Cerebellar nuclear complex (tissue), 1 donor: ENCODE measurements at places on chromosomes 16 and 17.

GRCh38 chr17:17191961-17192381 lies 14.2 kb downstream of the PLD6 start:
- no peak for DNase-seq

DNA sequence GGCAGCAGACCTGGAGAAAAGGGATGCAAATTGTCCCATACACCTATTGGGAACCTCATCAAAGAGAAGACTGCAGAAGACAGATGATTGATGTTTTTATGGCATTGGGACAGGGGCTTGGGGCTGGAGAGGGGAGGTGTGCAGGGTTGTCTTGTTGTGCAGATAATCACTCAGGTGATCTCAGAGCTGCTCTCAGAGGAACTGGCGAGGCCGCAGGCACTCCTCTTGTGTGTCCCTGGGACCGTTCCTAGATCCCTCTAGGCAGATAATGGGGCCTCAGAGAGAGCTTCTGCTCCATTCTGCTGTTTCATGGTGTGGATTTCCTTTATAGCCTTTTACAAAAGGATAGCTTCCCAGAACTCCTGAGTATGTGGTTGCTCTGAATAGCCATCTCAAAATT lies 1.6 kb downstream of the RNF213 start:
- DNase-seq, result no peak

DNA sequence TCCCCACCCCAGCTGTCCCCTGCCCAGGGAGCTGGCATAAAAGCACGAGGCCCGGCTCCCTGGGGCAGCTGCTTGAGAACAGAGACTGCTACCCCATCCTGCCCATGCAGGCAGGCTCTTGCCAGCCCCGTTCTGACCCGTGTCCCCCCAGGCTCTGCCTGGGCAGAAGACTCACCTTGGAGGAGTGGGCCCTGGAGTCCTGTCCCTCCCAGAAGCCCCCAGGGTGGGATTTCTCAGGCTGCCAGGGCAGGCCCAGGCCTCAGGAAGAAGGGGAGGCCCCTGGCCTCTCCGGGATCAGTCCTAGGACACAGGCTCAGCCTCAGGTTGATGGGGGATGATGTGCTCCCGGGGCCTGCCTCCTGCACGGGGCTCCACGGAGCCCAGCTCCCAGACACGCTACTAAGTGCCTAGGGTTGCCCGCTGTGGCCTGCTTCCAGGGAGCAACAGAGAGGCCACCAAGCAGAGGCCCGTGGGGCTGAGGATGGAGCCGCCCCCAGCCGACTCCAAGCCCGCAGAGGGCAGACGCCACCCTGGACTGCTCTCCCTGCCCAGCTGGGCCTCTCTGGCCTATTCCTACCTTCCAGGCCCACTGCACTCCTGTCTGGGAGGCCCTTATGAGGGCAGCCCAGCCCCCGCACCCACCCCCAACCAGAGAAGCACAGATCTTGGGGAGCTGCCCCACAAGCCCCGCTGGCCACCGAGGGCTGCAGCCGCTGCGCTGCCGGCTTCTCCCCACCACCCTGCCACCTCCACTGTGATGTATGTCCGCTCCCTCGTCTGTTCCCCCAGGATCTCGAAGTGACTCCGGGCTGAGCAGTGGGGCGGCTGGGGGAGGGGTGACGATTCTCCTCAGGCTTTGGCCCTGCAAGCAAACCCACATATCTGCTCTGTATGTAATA lies 1.7 kb downstream of the NME3 start:
- no peak for DNase-seq

DNA sequence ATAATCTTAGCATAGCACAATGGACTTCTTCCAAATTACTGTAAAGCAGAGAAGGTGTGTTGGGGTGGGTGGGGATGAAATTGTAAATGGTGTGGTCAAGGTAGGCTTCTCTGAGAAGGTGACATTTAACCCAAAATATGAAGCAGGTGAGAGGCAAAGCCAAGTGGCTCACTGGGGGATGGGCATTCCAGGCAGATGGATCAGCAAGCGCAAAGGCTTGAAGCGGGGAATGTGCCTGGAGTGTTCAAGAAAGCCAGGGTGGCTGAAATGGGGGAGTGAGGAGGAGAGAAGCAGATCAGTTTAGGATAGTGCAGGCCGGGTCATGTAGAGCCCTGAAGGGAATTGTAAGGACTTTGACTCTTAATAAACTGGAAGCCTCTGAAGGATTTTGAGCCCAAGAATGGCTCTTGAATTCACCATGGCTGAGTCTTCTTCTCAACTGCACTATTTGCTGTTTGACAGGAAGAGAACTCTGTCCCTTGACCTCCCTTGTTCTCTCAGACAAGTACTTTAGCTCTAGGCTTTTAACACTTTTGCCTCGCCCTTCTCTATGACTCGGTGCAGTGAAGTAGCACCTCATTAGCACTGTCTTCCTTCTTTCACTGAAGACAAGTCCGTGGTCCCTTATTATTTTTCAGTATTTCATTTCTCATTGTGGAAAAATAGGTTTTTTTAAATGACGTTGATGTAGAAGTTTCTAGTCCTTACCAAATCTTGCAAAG lies 14.7 kb downstream of the CACNG3 start:
- DNase-seq, result no peak

DNA sequence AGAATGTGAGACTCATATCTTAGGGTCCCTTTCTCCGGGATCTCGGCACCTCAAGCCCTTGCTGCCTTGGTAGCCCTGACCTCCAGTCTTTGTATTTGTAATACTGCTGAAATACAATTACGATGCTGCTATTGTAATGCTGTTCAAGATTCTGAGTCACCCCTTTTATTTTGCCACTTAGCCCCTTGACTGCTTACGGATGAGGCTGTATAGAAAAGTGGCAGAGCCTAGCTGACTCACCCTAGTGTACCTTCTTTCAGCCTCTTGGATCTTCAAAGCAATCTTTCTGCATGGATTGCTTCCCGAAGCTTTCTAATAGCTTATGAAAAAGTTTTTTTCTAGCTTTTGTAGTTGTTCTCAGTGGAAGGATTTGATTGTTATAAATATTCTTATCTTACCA lies 187.9 kb downstream of the KCNJ2 start:
- no peak for DNase-seq

GRCh38 chr16:49566432-49566831 lies 192.8 kb downstream of the C16orf78 start:
- DNase-seq, result no peak

DNA sequence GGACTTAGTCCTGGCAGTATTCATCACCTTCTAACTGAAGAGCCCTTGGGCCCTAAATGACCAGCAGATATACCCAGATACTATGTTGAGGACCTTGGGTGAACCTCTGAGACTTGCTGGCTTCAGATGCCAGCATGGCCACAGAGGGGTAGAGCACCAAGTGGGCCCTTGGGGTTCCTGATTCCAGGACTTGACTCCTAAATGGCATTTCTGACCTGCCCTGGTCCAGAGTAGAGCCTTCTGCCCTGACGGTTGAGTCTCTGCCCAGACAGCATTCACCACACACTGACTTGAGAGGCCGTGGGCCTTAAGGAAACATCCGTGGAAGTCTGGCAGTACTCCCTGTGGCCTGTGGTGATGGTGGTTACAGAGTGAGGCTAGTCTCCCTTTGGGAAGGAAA lies 2.8 kb upstream of the APPBP2 start:
- DNase-seq, result no peak

- no peak for DNase-seq
Measured at GRCh38 chr16:25026621-25027020, 11.5 kb upstream of the ARHGAP17 start.

GRCh38 chr17:46044286-46044928 lies 45.4 kb downstream of the STH start:
- DNase-seq, result peak; percentile 23

- DNase-seq, result no peak
Measured at GRCh38 chr16:17850581-17851250, 380.0 kb upstream of the XYLT1 start.
